ENCODE measurements at places on chromosomes 5 and 9.

GRCh38 chr5:176792655-176793342 is 17.6 kb upstream of the UNC5A start:
- DNase-seq, result no peak

DNA sequence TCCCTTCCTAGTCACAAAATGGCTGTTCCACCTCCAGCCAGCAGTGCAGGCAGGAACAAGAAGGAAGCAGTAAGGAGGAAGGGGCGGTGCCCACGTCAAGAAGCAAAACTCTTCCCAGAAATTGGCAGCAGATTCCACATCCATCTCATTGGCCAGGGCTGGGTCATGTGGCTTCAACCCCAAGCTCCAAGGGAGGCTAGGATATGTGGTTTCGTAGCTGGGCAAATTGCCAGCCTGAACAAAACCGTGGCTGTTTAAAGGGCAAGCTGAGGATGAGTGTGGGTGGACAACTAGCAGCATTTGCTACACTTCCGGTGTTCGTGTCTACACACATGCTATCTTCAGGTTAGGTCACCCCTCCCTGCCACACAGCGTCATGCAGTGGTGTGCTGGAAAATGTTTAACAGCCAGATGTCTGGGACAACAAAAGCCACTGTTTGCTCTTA is 92.1 kb upstream of the MAP1B start:
- peak; percentile 42 for DNase-seq

- no peak for DNase-seq
Observed at GRCh38 chr5:60538955-60539866, 160.8 kb downstream of the DEPDC1B start.

GRCh38 chr9:96551403-96551802 is 68.2 kb downstream of the CDC14B start:
- DNase-seq, result no peak

GRCh38 chr9:113562653-113563381 is 99.3 kb downstream of the RGS3 start:
- DNase-seq, result no peak
